Activated CD4-positive, alpha-beta T cell treated with anti-CD3 and anti-CD28 coated beads, Interleukin-2, amount 50 U/mL, for 24 hours (primary cell): ENCODE measurements at places on chromosomes 5 and 9.

- DNase-seq, result no peak
Measured at GRCh38 chr5:143757116-143757515, 54.8 kb upstream of the HMHB1 start.

GRCh38 chr9:99680191-99680590 is 141.5 kb upstream of the NR4A3 start:
- DNase-seq, result no peak

DNA sequence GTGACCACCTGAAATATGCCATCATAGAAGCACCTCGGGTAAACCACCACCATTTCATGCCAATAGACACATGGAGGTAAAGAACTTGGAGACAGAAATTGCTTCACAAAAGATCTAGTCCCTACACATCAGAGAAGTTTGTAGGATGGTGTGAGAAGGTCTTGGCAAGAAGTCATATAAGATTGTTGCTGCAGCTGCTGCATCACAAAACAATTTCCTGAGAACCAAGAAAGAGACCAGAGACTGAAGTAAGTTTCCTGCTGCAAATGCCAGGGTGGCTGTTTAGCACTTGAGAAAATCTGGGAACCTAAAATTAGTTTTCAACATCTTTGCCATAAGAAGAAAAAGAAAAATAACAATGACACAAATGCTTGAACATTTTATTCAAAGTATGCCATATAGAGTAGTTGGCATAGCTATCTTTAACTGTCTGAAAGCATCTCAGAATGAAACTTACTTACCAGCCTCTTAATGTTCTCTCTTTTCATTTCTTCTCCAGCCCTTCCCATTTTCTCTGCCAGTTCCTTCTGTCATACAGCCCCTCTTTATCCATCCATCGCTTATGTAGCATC is 114.3 kb downstream of the KCTD16 start:
- no peak for DNase-seq

DNA sequence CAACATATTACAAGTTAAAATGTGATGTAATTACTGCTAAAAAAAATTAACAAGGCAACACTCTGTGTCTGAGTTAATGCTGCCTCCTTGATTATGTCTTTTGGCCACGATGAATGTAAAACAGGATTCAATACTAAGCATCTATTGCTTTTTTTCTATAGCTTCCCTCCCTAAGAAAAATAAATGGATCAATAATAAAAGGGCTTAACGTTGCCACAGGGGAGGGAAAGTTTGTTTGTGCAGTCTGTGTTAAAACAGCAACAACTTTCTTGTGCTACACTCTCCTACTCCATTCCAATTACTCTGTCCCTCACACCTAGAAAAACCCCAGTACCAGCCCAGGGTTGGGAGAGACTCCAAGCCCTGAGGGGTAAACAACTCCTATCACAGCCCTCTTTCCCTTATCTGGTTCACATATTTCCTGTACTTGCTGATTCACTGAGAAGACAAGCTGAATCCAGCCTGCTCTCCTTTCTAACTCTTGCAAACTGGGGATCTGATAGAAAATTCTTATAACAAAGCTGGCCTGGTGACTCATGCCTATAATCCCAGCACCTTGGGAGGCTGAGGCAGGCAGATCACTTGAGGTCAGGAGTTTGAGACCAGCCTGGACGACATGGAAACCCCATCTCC is 44.8 kb downstream of the PTPN3 start:
- DNase-seq, result no peak

DNA sequence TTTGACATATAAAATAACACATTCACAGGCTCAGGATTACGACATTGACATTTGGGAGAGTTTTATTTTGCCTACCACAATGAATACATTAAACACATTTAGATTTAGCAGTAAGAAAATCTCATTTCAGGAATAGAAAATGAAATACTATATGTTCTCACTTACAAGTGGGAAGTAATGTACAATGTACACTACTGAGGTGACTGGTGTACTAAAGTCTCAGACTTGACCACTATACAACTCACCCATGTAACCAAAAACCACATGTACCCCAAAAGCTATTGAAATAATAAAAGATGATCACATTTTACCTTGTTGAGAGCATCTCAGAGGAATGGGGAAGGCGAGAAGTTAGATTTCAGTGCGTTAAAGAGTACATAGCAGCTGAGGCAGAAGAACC is 1202.4 kb upstream of the SEMA6A start:
- DNase-seq, result no peak

DNA sequence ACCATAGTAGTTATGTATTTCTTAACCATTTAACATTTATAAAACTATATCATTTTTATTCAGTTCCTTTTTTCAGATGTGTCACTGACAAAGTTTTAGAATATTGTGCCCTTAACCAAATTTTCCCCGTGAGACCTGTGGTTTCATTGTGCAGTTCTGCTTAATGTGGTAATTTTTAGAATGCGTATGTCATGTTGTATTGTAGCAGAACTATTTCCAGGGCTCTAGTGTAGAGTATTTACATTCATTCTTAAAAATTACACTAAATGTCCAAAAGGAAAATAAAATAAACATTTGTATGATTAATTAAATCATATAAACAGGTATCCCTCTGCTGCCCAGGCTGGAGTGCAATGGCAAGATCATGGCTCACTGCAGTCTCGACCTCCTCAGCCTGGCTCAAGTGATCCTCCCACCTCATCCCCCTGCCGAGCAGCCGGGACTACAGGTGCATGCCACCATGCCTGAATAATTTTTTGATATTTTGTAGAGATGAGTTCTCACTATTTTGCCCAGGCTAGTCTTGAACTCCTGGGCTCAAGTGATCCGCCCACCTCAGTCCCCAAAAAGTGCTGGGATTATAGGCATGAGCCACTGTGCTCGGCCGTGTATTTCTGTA is 15.4 kb downstream of the SERINC5 start:
- no peak for DNase-seq

GRCh38 chr9:98428454-98428853 is 173.0 kb upstream of the TBC1D2 start:
- no peak for DNase-seq

- no peak for DNase-seq
Measured at GRCh38 chr9:122297512-122297911, 32.8 kb downstream of the MRRF start.

DNA sequence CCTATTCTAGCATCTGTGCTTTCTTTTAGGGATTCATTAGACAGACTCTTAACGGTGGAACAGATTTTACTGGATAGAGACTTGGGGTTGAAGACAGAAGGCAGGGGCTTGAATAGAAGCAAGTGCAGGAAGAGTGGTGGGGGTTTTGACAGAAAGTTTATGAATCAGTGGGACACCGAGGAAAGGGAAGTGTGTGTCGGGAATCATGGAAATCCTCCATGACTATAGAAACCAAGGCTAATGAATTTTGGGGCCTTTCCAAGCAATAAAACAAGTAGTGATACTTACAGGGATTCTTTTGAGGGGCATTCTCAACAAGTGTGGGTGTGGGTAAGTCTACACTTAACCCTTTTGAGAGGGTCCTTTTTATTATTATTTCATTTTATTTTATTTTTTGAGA is 12.8 kb downstream of the BASP1 start:
- no peak for DNase-seq

DNA sequence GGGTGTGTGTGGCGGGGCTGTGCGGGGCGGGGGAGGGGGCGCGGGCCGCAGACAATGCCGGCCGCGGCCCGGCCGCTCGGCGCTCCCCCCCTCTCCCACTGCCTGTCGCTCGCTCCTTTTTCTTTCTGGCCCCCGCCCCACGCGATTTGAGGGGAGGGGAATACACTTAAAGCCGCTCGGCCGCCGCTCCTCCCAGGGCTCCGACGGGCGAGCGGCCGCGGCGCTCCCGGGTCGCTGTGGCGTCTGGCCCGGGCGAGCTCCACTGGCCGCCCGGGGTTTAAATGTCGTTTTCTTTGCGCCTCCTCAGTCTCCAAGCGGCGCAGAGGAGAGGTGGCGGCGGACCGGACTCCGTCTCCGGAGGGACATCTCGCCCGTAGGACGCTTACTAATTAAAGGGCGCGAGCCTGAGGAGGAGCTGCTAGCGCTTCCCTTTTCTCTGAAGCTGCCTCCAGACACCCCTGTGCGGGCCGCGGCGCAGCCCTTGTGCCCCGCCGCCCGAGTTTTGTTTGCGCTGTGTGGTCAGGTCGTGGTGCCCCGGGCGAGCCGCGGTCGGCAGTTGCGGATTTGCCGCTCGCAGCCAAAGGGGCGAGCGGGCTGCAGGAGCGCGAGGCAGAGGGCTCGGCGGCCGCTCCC is 1.4 kb downstream of the ZSWIM6 start:
- no peak for DNase-seq

DNA sequence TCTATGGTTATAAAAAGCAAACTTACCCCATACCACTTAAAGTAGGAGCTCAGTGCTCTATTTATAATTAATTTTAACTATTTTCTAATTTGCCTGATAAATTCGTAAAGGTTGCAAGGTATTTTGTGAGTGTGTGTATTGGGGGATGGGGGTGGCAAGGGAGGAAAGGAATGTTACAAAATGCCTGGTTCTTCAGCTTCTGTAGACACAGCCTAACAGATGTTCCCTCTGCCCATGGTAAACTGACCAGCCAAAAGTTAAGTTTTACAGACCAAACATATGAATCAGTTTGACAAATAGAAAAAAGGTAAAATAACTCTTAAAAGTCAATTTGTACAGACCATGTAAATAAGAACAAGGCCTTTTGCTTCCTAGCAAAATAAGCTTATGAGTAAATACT is 232.6 kb downstream of the KIAA0825 start:
- no peak for DNase-seq

GRCh38 chr5:126369995-126370731 is 53.0 kb upstream of the GRAMD2B start:
- no peak for DNase-seq

GRCh38 chr9:128208946-128209669 is 5.9 kb downstream of the DNM1 start:
- no peak for DNase-seq

DNA sequence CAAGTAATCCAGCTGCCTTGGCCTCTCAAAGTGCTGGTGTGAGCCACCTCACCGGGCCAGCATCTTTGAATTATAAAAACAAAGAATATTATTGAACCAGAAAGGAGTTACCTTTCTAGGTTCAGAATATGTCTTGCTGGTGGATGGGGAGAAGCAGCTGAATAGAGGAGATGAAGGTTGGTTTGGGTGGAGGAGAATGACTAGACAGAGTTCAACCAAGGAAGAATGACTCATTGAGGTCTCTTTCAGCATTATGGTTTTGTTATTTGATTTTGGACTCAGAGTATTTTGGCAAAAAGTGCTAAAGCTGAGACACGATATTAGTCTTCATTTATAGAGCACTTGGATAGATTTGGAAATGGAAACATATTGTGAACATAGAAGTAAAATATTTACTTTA is 75.2 kb upstream of the MPDZ start:
- DNase-seq, result no peak

- no peak for DNase-seq
Measured at GRCh38 chr5:20683241-20683940, 695.4 kb upstream of the CDH18 start.

- DNase-seq, result no peak
Measured at GRCh38 chr5:118371973-118372831, 616.1 kb downstream of the DTWD2 start.

DNA sequence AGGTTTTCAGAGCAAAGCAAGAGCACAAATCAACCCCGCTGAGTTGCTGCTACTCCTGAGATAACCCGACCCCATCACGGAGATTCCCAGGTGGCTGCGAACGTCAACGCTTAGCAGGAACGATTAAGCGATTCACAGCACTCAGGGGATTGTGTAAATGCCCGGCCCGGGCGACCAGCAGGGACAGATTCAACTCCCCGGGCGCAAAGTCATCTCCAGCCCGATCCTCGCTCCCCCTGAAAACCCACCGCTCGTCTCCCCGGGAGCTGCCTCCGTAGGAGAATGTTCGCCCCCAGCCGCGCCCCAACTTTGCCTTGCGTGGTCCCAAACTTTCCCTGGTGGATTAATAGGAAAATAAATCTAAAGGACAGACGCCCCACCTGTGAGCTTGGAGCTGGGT is 685 bp downstream of the SLC24A2 start:
- DNase-seq, result no peak

DNA sequence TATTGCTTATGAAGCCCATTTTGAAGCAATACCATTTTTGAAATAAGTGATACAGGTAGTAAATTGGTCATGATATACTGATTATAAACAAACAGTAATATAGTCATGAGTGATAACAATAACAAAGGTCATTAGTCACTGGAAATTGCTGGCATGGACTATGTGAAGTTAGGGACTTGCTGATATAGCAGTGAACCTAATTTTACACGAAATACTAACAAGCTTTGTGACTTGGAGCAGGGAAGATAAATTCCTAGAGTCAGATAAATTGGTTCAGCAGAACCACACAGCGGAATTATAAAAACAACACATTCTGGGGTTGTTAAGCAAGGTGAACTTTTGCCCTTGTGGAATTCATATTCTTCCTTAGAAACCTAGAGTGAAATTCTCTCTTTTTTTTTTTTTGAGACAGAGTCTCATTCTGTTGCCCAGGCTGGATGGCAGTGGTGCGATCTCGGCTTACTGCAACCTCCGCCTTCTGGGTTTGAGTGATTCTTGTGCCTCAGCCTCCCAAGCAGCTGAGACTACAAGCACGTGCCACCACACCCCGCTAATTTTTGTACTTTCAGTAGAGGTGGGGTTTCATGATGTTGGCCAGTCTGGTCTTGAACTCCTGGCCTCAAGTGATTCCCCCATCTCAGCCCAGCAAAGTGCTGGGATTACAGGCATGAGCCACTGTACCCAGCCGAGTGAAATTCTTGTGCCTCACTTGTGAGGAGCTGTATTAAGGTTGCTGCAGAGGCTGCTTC is 6.0 kb downstream of the UGCG start:
- DNase-seq, result no peak

GRCh38 chr5:123094237-123094918 is 5.3 kb downstream of the PRDM6 start:
- DNase-seq, result no peak

DNA sequence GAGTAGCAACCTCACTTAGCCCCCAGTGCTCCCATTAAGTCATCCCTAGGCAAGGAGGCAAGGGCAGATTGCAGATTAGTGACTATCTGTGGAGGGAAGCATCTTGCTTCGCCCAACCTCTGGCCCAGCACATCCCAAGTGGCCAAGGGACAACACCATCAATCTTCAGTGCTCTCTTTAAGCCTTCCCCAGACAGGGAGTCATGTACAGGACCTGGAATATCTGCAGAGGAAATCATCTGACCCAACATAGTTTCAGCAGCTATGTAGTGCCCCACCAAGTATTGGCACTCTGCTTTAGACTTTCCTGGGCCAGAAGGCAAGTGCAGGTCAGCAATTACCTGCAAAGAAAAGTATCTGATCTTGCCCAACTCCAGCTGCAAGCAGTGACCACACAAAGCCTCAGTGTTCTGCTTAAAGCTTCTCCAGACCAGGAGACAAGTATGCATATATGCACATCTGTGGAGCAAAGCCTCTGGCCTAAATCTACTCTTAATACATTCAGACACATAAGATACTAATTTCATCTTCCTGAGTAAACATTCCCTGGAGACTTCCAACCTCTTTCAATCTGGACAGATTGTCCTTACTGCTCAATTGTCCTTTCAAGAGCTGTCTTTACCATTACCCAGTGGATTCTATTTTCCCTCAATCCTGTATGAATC is 224.8 kb upstream of the VLDLR start:
- no peak for DNase-seq
